ENCODE measurements at places on chromosomes 5 and 9.

DNA sequence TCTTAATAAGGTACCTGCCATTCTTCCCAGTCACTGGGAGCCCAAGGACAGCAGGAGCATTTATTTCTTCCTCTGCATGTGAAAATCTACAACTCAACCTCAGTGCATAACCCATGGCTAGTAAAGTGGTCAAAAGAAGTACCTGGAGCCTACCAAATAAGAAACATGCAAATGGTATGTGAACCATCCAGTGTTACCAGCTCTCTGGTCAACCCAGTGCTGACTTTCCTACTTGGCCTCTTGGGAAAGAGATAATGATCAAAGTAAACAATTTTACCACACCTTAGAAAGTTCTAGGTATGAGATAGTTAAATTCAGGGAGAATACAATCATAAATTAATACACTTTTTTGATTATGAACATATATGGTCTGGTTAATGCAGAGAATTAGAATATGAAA, 325.6 kb downstream of the ENC1 start:
- peak; percentile 29 for DNase-seq

DNA sequence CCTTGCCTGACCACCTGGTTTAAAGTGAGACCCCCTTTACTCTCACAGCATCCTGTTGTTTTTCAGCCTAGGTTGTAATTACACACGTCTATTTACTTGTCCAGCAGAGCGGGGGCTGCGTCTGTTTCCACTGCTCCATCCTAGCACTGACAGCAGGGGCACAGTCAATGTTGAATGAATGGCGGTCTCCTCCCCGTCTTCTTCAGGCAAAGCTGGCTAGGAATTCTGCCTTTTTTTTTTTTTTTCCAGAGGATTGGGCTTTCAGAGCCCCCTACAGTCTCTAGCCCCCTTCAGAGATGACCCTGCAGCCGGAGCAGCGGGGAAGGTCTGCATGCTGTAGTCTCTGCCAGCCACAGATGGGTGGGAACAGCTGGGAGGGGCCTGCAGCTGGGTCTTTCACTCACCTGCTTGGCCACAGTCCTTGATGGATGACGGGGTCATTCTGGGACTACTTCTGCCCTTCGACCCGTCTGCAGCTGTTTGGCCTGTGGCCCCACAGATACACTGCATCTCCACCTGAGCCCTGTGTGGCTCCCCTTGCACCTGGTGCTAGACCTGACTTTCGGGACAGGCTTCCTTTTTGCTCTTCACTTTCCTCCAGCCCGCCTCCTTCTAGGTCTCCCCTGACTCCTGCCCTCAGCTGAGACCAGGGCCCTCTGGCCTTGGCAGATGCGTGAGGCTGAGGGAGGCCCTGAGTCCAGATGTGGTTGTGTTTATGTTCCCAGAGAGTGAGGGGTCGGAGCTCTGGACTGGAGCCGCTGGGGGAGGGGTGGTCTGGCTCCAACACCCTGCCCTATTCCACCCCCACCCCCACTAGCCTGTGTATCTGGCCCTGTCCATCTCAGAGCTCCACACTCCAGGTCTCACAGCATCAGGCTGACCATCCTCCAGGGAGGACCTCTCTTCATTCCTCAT, 8.0 kb downstream of the PITX1 start:
- no peak for DNase-seq

DNA sequence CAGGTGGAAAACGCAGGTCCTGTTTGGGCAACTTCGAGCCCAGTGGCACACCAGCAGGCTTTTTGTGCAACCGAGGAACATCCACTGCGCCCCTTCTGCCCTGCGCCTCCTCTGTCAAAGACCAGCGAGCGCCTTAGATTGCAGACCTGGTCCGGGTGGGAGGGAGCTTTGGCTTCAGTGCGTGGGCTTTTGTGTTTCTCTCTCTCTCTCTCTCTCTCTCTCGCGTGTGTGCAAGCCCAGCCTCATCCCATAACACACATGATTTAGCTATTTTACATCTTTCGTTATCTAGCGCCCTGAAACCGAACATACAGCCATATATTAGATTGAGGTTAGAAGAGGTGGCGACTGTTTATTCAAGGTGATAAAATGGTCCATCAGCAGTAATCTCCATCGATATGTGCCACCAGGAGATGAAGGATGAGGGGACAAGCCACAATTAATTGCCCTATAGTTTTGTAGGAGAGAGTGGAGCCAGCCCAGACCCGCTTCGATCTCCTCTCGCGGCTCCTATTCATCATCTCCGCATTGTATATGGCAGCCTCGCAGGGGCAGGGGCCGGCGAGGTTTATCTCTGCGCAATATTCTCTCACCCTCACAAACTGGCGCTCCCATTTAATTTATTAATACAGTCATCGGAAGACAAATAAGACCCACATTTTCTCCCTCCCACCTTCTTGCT, 5.3 kb downstream of the PRDM6 start:
- DNase-seq = no peak

GRCh38 chr9:112793213-112793810, 42.8 kb downstream of the SNX30 start:
- DNase-seq = peak; percentile 75

DNA sequence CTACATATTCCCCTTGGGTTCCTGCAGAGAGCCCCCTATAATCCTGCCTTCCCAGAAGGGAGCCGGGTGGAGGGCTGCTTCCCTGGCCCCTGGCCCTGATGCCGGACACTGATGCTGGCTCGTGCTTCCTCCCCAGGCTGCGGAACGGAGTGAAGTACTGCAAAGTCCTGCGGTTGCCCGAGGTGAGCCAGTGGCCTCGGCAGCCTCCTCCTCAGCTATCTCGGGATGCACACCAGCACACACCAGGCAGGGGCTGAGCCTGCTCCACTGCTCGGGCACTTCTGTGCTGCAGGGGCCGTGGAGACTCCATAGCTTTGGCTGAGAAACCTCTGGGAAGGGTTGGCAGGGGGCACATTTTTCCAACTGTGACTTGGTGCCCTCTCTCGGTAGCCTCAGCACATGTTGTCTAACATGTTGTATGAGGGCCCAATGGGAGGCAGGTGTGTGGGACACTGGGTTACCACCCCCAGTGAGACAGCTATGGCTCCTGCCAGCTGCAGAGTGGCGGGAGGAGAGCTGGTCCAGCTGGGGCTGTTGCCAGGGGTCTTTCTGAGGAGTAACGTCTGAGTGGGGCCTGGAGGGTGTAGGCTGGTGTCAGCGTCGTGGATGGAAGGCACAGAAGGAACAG, 38.4 kb downstream of the USP20 start:
- DNase-seq = no peak

DNA sequence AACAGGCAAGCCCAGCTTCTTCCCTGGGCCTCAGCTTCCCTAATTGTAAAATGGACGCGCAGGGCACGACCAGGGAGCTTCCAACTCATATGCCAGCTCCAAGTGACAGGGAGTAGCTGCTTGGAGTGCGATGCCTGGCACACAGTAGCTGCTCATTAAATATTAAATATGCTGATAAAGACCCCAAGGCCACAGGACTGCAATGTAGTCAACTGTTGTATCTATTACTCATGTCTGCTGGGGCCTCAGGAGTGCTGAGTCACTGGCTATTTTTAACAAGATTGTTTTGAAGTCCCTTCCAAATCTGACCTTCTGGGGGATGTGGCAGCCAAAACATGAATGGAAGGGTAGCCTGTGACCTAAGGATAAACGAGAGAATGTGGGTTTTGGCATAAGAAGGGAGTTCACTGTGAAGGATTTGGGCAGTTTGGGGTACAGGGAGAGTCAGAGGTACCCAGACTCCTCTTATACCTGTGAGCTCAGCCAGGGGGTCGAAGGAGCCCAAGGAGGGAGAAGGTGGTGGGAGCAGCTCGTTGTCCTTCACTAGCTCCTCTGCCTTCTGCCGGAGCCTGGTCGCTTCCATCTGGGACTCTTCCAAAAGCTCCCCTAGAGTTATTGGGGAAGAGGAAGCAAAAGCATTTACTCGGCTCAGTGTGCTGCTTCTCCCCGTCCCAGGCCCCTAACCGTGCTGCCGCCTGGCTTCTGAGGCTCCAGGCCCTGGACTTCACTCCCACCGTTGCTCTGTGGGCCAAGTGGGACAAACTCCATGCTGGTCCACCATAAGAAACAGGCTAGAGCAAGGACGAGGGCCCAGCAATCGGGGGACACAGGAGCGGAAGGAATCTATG, 17.5 kb downstream of the TNIP1 start:
- DNase-seq = peak; percentile 89

DNA sequence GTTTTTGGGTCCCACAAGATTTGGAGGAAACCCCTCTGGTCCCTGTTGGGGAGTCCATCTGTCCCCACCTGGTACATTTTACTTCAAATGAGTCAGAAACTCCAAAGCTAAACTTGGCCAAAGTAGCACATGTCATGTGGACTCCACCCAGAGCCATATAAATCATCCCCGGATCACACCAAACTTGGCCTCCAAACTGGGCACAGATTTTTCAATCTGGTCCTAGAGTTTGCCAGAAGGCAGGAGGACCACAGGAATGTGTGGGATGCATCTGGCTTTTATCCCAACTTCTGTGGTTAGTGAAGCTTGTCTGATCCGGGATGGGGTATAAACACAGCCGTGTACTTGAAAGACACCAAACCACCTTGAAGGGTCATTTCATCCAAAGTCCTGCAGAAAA, 66.3 kb downstream of the MAT2B start:
- peak; percentile 90 for DNase-seq

- DNase-seq = no peak
Measured at GRCh38 chr9:72356041-72356582, 8.9 kb downstream of the ZFAND5 start.

DNA sequence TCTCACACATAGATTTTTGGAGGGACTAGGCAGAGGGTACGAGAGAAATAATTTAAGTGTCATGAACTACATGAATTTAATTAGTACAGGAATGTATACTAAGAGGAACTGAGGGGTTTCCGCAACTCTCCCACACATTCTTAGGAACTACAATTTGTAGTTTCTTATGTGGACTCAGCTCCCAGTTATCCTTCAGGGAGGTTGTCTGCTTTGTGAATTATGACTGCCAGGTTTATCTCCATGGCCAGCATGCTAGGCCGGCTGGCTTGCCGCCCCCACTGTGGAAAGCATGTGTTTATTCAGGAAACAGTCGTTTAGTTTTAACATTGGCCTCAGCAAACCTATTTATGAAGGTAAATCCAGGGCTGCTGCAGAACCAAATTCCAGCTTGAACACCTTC, 415.0 kb downstream of the KCTD16 start:
- no peak for DNase-seq

DNA sequence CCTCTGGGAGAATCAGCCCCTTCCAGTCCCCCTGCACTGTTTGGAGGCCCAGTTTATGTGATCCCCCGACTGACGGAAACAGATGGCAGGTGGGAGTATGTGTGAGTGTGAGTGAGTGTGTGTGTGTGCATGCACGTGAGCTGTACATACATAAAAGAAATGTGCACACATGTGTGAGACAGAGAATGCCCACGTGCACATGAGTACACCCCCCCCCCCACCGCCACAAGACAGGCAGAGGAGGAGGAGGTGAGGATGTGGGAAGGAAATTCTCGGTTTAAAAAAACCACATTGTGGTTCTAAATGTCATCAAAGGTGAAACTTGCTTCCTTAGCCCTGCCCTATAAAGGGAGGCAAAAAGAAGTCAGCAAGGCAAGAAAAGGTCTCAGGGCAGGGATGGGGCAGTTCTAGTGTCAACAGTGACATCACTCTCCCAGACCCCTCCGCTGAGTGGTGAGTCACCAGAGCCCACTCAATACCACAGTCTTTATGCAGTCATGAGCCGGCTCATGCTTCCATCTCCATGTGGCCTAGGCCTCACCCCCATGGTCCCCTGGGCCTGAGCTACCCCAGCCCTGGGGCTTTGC, 79.2 kb upstream of the HSPA9 start:
- peak; percentile 94 for DNase-seq

DNA sequence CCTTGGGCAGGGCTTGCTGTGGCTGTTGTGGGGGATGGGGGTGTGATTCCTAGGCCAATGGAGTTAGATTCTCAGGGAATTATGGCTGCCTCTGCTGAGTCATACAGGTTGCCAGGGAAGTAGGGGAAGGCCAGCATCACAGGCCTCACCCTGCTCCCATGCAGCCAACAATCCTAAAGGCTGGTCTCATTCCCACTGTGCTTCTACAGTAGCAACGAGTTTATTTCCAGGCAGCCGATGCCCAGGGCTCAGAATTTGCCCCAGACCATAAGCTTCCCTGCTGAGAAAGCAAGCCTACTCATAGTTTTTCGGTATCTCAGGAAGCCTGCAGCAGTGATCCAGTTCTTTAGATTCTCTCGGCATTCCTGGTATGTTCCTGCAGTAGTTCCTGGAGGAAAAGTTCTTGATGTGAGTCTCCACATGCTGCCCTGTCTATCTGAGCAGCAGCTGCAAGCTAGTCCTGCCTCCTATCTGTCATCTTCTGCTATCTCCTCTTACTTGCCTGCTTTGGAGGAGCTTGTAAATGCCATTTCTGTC, 59.3 kb upstream of the SELENOP start:
- DNase-seq = no peak

DNA sequence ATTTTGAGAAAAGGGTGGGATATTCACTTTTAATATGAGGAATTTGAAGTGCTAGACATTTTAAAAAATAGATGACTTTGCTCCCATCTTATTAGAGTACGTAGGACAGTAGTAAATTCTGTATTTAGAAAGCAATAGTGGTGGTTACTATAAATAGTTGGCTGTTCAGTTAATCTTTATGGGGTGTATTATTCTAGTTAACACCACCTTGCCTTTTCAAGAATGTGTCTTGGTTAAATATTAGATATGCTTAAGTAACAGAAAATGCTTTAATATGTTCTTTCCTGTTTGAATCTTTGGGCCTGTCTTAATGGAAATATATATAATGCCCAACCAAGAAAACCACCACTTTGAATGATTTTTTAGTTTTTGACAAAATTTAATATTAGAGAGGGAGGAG, 608.7 kb upstream of the FAM174A start:
- DNase-seq = no peak

- no peak for DNase-seq
Measured at GRCh38 chr5:143701493-143701892, 110.5 kb upstream of the HMHB1 start.

DNA sequence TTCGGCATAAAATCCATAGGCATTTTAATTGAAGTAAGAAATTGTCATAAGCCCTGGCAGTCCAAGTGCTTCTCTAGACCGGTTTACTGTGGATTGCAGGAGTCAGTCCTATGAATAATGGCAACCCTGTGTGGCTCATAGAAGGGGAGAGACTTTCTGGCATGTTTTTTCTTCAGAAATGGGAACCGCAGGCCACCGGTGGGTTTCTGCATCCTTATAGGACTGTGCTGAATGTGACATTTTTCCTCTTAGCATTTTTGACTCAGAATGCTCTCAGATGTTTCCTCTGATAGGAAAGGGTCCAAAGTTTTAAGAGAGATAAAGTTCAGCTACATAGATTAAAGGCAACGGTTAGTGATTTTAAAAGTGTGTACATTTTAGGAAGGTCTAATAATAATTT, 6.3 kb downstream of the DAPK1 start:
- DNase-seq = no peak

- DNase-seq = no peak
Measured at GRCh38 chr5:90530736-90531487, 1.5 kb upstream of the LYSMD3 start.

Data from ELR (cell line).